GM12864 (cell line): ENCODE measurements at places on chromosomes 1 and 21.
A peak's percentile ranks its signal among the peaks of the same experiment; 100 is the strongest.

GRCh38 chr1:76627901-76628300 is 239.4 kb upstream of the ST6GALNAC5 start:
- DNase-seq, result no peak

DNA sequence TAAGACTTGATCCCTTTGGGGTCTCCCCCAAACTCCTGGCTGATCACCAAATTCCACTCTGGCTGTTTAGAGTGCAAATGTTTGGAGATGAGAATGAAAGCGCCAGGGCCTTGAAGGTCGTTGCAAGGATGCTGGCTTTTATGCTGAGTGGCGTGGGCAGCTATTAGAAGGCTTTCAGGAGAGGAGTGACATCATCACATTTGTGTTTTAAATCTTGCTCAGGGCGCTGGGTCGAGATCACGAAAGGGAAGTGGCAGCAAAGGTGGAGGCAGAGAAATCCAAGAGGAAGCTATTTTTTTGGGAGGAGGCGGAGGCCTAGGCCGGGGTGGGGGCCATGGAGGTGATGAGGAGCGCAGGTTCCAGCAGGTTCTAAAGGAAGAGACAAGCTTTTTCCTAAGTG is 49.3 kb downstream of the PDE9A start:
- no peak for DNase-seq

DNA sequence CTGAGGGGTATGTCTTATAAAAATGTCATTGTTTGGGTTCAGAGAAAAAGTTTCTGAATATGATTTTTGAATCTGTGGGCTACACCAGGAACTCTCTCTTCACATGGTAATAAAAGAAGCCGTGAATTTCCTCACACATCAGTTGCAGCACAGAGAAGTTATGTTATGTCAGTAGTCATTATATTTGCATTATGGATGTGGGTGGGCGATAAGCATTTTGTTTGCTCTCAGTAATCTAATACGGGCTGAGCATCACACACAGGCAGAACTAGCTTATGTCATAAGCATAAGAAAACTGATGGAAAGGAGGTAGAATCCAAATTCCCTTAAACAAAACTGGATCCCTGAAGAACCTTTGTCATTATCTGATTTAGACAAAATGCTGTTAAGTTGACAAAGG is 70.8 kb downstream of the PRDM2 start:
- DNase-seq, result no peak

GRCh38 chr1:208235982-208236761 is 8.0 kb downstream of the PLXNA2 start:
- no peak for DNase-seq

- DNase-seq, result no peak
Observed at GRCh38 chr1:167496797-167497619, 21.3 kb downstream of the CD247 start.

DNA sequence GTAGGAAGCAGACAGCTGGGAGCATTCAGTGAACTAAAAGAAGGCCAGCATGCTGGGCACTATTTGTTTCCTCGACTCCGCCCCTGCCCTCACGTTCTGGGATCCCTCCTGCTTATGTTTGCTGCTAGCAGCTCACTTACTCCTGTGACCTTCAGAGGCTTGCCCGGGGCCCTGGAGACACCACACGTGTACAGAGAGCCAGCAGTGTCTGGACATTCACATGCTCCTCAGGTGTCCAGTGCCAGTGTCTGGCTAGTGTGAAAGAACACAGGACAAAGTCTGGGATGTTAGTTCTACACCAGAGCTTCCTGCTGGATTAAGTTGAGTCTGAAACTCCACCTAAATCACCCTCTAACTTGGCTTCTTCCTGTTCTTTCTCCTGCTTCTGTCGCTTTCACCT is 108.1 kb downstream of the OMA1 start:
- DNase-seq, result no peak

GRCh38 chr1:245222931-245223595 is 68.3 kb downstream of the KIF26B start:
- DNase-seq, result no peak

- DNase-seq, result no peak
Observed at GRCh38 chr1:115237507-115237906, 100.5 kb downstream of the NGF start.

DNA sequence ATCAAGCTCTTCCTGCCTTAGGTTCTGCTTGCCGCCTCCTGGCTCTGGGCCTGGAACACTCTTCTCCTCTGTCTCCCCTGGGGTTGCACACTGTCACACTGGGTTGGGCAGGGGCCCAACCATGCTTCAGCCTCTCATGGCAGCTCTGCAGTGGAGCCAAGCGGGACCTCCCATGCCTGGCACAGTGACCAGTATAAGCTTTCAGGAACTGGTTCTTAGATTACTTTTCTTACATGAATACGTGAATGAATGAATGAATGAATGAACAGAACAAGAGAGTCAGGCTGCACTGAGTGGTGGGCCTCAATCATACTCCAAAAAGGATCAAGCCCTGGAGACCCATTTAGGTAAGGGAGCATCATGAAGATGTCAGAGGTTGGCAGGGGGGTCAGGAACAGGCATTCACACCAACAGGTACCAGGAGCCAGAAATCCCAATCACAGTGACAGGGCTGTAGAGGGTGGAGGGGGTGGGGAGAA is 30.8 kb upstream of the TMEM125 start:
- no peak for DNase-seq

GRCh38 chr1:54359393-54360162 is 46.6 kb downstream of the SSBP3 start:
- no peak for DNase-seq

GRCh38 chr1:170663404-170664092 is 383 bp upstream of the PRRX1 start:
- no peak for DNase-seq

DNA sequence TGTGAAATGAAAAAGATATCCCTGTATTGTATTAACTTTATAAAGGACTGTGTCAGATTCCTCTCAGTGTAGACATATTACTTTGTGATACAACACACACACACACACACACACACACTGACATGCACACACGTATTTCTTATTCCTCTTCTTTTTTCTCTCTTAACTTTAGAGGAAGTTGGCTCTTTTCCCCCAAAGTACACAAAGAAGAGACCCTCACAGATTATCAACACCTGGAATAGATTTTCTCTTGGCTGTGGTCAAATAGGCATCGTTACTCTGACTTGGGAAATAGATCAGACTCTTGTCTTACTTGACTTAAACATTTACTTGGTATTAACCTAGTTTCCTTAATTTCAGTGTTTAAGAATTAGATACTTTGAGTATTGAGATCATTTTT is 792.8 kb downstream of the ADGRL2 start:
- no peak for DNase-seq

- peak; percentile 8 for DNase-seq
Observed at GRCh38 chr1:167935216-167936067, 1.0 kb upstream of the DCAF6 start.

- no peak for DNase-seq
Observed at GRCh38 chr1:97999320-97999719, 78.5 kb upstream of the DPYD start.

DNA sequence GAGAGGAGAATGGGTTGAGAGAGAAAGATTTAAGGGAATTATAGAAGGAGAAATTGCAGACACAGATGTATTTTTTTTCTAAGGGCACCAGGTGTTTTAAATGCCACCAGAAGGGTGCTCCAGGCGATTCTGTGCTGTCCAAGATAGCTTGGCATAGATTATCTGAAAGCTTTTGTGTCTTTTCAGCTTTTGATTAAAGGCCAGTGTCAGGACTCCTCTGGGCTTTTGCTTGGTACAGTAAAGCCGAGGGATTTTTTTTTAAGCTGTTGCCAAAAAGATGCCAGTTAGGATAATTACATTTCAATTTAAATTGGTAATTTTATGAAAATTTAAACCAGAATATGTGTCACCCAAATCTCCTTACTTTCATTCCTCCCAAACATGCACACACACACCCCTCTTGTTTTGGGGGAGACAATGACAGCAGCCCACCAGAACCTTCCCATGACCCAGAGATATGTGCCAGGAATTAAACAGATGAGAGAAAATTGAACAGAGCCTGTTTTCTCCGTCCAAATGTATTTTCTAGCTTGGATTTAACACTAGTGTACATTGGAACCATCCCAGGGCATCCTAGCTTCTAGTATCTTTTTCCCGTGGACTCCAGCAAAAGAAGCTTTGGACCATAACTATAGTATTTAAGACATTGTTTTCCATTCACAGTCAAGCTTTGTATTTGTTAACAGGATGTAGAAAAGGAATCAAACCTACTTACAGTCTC is 670.7 kb upstream of the CXADR start:
- DNase-seq, result no peak

DNA sequence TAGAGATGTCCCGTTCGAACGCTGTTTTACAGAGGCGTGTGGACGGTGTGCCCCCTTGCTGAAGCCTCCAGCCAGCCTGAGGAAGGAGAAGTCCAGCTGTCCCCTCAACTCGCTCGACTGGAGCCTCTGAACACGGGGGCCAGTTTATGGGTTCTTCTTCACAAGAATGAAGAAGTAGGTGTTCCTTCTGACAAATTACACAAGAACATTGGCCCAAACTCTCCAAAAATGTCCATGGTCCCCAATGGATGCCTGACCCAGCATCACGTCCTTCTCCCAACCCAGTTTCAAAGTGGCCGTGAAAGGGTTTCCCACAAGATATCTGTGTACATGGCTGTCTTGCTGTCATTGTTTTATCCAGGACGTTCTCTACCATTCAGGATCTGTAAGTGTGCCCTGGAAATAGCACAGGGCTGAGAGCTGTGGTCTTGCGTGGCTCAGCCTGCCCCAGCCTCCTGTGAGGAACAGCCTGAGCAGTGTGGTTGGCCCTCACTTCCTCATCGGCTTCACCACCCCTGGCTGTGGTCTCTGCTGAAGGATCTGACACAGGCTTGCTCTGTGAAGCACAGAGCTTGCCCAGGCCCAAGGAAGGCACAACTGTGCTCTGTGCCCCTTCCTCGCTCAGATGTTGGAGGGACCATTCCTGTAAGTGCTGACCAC is 1.0 kb upstream of the S100B start:
- peak; percentile 26 for DNase-seq

DNA sequence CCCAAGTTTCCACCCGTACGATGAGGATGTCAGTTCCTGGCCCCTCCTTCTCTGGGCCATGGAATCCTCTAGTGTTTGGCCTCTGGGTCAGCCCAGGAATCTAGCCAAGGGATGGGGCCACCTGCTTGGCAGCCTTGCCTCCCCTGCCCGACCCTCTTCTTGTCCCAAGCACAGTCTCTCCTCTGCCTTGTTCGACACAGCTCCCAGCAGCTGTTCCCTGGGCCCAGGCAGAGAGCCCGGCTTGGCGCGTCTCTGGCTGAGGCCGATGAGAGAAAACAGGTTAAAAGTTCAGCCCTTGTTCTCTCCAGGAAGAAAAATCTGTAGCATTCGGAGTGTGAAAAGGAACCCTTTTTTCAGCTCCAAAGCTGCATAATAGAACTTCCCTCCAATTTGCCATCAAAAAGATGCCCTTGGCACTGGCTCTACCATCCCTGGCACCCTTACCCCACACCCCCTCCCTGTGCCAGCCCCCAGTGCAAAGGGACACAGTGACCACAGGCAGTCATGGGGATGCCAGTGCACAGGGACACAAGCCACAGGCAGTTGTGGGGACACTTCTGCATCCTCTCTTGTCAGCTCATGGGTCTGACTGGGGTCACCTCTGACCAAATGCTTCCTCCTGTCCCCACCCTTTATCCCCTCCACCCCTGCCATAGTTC is 68.4 kb downstream of the EPHB2 start:
- DNase-seq, result no peak

DNA sequence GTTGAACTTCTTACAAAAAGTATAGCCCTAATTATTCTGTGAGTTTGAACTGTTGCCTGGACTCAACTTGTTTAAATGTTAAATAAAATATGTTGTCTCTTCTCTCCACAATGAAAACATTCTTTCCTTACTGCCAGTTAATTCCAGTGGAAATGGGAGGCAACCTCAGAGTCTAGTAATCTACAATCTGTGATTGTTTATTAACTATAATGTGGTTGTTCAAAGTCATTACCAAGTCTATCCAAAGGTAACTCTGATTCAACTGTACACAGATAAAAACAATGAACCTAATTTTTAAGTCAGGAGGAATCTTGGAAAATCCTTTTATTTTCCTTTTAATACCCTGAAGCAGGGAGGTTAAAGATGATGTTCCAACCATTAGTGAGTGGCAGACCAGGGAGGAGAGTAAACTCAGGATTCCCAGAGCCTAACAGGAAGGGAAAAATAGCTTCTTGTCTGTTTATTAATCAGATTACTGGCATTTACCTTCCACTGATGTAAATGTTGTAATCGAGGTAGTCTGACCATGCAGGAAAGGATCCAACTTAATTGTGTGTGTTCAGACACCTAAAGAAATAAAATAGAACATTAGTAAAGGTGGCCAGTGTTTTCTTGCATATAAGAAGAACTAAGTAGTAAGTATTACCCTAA is 57.1 kb upstream of the TBX15 start:
- no peak for DNase-seq

DNA sequence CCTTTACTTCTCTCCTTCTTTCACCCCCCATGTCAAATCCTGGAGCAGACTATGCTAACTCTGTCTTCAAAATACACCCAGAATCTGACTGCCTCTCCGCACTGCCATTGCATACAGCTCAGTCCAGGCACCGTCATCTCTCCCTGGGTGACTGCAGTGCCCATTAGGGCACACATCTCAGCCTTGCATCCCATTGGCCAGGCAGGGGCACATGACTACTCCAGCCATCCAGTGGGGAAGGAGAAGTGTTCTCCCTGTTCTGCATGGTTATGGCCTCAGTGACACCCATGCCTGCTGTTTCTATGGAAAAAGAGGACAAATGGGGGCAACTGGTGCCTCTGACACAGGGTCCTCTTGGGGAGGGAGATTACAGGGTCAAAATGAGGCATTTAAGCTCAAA is 270.5 kb downstream of the MATN1 start:
- no peak for DNase-seq

- DNase-seq, result no peak
Observed at GRCh38 chr1:109341944-109342930, 35.4 kb upstream of the MYBPHL start.

GRCh38 chr1:31802190-31803150 is 13.4 kb downstream of the SPOCD1 start:
- no peak for DNase-seq
